ENCODE measurements at places on chromosomes 3 and 15. TPM values are rescaled to one million over a fixed set of nuclear protein-coding genes. Genes with fewer than 3 reads are reported as not detected.
A peak's percentile ranks its signal among the peaks of the same experiment; 100 is the strongest.

- H3K4me1 ChIP-seq: no peaks in the 10 kb centered on the region
- H3K4me3 ChIP-seq: no peak overlapping the region
- DNase-seq: no peak
These were observed 17.8 kb downstream of the FAH start for GRCh38 chr15:80170596-80170995.

DNA sequence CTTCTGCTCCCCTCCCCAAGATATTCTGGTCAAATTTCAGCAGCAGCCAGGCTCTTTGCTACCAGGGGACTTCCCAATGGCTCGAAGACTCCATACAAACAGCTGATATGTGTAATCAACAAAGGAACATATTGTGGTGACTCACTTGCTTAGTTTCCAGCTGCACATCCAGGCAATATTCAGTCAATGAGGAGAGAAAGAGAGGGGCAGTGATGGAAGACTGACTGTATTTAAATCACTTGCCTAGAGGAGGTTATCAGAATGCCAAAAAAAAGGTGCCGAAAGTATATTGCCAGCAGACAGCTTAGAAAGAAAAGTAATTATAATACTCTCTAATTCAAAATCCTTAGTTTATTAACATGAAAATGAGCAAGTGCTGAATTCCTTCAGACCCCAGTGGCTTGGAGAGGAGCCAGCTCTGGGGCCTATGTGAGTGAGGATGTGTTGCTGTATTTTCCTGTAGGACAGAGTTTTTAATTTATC, 236.5 kb downstream of the LRTM1 start:
- H3K27me3 ChIP-seq: no peaks in the 10 kb centered on the region
- no peak overlapping the region for H3K27ac ChIP-seq
- no peak overlapping the region for H3K4me3 ChIP-seq
- no peaks in the 10 kb centered on the region for H3K4me1 ChIP-seq
- DNase-seq: no peak

GRCh38 chr3:70386846-70387245, 74.4 kb upstream of the MDFIC2 start:
- no peaks in the 10 kb centered on the region for H3K36me3 ChIP-seq
- no peak overlapping the region for H3K4me3 ChIP-seq
- no peaks in the 10 kb centered on the region for H3K4me1 ChIP-seq
- DNase-seq: no peak
- no peak overlapping the region for H3K27ac ChIP-seq

SIDT1 gene
- 3.7 TPM for total RNA-seq

FBXO40 gene
- total RNA-seq: 0.06 TPM

ZPLD1 gene
- total RNA-seq: not detected

DNA sequence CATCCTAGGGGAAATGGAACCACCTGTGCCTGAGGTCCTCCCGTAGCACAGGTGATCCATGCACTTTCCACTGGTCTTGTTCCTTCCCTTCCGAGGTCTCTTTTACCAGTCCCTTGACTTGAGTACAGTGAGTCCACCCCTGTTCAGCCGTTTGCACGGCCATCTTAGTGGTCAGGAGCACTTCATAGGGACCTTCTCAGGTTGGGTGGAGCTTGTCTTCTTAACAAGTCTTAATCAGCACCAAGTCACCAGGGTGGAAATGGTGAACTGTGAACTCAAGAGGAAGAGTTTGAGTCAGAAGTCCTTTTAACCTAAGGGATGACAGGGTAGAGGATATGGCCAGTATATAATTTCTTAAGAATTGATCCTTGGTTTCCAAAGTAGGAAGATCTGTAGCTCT, 21.4 kb downstream of the ARL8B start:
- H3K4me1 ChIP-seq: no peaks in the 10 kb centered on the region
- H3K27me3 ChIP-seq: no peaks in the 10 kb centered on the region
- no peak for DNase-seq
- no peaks in the 10 kb centered on the region for H3K36me3 ChIP-seq
- H3K4me3 ChIP-seq: no peak overlapping the region
- no peak overlapping the region for H3K27ac ChIP-seq

QTRT2 gene
- total RNA-seq: 19.7 TPM

DNA sequence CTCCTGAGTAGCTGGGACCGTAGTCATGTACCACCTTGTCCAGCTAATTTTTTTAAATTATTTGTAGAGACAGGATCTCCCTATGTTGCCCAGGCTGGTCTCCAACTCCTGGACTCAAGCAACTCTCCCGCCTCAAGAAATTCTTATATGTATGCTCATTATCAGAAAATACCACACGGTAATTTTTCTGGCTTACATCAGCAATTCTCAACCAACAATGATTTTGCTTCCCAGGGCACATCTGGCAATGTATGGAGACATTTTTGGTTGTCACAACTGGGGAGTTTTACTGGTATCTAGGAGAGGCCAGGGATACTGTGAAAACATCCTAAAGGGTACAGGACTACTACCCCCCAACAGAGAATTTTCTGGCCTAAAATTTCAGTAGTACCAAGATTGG, 10.8 kb downstream of the SRP14 start:
- H3K36me3 ChIP-seq: no peaks in the 10 kb centered on the region
- H3K27ac ChIP-seq: peak overlapping the region; percentile 62
- H3K4me3 ChIP-seq: no peak overlapping the region
- no peak for DNase-seq
- no peaks in the 10 kb centered on the region for H3K27me3 ChIP-seq

GRCh38 chr3:39762537-39763070, 46.8 kb upstream of the MYRIP start:
- no peaks in the 10 kb centered on the region for H3K4me1 ChIP-seq
- no peak overlapping the region for H3K4me3 ChIP-seq
- no peak overlapping the region for H3K27ac ChIP-seq
- H3K36me3 ChIP-seq: no peaks in the 10 kb centered on the region
- no peaks in the 10 kb centered on the region for H3K27me3 ChIP-seq
- DNase-seq: no peak

CADM2 gene
- not detected for total RNA-seq

PTPRG gene
- 48.5 TPM for total RNA-seq

ROPN1 gene
- not detected for total RNA-seq

DNA sequence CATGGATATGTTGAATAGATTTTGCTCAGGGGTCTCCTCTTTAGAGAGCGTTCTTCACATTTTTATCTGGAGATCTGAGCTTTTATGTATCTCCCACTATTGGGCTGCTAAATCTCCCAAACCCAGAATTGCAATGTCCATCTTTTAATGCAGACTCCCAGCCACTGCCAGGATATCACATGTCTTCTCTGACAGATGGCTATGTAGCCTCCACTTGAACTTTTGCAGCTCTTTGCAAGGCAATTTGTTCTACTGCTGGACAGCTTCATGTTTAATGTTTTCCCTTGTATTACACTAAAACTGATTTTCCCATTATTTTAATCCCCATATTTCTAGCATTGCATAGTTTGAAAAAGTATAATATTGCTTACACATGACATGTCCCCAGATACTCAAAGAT, 177.2 kb downstream of the LPP start:
- H3K36me3 ChIP-seq: no peaks in the 10 kb centered on the region
- H3K4me3 ChIP-seq: no peak overlapping the region
- H3K27me3 ChIP-seq: no peaks in the 10 kb centered on the region
- no peak for DNase-seq
- H3K27ac ChIP-seq: peak overlapping the region; percentile 1

- no peak overlapping the region for H3K4me3 ChIP-seq
- no peaks in the 10 kb centered on the region for H3K4me1 ChIP-seq
- peak overlapping the region; percentile 64 for H3K27ac ChIP-seq
- H3K36me3 ChIP-seq: no peaks in the 10 kb centered on the region
- DNase-seq: no peak
These were observed 40.2 kb downstream of the SUMF1 start for GRCh38 chr3:4426782-4427344.
